ENCODE measurements at places on chromosomes 12 and 14.

DNA sequence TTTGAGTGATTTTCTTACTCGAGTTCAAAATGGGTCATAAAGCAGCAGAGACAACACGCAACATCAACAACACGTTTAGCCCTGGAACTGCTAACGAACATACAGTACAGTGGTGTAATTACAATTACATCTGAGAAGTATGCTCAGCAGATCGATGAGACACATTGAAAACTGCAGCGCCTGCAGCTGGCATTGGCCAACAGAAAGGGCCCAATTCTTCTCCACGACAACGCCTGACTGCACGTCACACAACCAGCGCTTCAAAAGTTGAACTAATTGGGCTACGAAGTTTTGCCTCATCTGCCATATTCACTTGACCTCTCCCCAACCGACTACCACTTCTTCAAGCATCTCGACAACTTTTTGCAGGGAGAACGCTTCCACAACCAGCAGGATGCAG is 145.6 kb downstream of the SCARB1 start:
- DNase-seq: no peak

DNA sequence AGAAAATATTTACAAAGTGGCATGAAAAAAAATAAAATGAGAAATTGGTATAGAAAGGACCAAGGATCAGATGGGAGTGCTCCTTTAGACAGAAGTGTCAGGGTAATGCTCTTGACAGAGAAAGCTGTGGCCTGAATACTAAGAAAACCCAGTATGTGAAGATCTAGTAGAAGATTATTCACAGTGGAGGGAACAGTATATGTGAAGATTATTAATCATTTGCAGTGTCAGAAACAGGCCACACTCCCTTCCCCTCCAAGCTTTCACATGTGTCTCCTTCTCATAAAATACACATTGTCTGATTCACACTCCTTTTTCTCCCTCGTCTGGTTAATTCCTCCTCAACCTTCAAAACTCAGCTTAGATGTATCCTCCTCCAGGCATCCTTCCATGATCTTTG is 41.3 kb downstream of the CAPS2 start:
- no peak for DNase-seq

- DNase-seq: no peak
Measured at GRCh38 chr12:109459247-109459646, 17.9 kb downstream of the KCTD10 start.

DNA sequence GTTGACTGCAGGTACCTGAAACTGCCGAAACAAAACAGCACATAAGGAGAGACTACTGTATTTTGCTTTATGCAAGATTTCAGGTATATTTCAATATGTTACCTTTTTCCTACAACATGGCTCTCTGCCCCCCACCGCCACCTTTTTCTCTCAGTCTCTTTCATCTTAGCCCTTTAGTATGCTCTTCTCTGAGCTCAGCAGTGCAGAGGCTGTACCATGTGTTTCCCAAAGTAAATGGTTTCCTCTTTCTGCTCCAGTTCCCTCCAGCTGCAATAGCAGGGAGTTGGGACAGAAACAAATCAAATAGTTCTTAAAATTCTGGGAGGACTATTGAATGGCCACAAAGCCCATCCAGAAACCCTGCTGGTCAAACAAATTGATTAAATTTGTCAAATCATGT is 4.3 kb downstream of the AMN1 start:
- DNase-seq: no peak

DNA sequence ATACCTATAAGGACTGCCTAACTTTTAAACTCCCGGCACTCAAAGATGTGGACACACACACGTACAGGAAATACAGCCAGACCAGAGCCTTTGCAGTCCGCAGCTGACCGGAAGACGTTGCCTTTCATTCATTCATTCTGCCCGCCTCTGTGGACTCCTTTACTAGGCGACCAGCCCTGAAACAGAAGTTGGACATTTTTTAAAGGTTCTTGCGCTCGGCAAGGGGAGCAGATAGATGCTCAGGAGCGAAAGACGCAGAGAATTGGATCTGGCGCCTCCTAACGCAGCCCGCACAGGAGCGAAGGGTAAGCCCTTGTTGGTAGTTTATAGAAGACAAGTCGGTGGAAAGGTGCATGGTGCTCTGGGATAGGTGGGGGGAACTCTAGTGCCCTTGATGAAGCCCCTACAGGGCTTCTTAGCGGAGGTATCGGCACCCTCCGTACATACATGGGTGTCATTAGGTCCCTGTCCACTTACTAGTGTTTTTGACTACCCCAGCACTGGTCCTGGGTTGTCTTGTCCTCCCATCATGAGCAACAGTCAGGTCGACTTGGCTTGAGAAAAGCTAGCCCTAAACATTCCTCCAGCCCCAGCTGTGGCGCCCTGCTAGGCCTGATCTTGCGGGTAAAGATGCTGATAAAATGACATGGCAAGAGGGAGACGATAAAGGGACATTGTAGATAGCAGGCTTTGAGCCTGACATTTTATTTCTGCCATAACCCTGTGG is at the start of gene KDM2B:
TSS of gene KDM2B (minus strand) at position 65 of the 727 bp plus-strand sequence. CDS start 112 bp downstream, outside the sequence.
- peak; percentile 24 for DNase-seq

DNA sequence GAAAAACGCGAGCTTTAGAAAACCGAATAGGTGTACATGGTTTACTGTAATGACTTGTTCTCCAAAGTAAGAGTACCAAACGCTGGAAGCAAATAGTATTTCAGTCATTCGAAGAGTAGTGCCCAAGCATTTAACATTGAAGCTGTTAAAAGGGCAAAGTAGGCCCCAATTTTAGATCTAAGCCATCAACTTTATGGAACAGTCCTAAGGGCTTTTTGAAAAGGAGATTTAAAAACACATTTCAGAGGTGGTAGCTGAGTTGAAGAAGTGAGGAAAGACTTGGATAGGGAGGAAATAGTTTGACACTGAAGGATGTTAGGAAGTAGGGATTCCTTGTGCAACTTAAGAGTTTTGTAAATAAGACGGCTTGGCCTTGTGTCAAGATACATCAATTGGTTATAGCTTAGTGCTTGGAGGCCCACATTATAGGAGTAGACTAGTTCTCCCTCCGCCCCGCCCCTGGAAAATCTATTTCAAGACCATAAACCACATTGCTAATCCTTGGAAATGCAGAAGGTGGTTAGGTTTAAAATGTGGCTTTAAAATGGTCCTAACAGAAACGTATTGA is 783 bp upstream of the TUBA1B start:
- DNase-seq: no peak
